ENCODE measurements at places on chromosomes 5 and 9.
A peak's percentile ranks its signal among the peaks of the same experiment; 100 is the strongest.

DNA sequence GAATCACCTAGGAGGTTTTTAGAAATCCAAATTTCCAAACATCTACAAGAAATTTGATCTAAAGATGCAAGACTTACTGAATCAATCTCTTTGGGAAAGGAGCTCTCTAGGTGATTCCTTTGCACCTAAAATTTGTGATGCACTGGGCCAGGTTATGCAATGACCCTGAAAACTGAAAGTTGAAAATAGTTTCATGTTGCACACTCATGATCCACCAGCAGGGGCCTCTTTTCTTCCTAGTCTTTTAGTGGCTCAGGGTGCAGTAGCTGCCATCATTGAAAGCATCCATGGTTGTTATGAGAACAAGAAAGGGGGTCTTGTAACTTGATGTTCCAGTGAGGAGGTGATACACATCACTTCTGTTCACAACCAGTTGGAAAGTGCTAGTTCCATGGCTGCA, 486.8 kb downstream of the PSAT1 start:
- DNase-seq, result no peak

DNA sequence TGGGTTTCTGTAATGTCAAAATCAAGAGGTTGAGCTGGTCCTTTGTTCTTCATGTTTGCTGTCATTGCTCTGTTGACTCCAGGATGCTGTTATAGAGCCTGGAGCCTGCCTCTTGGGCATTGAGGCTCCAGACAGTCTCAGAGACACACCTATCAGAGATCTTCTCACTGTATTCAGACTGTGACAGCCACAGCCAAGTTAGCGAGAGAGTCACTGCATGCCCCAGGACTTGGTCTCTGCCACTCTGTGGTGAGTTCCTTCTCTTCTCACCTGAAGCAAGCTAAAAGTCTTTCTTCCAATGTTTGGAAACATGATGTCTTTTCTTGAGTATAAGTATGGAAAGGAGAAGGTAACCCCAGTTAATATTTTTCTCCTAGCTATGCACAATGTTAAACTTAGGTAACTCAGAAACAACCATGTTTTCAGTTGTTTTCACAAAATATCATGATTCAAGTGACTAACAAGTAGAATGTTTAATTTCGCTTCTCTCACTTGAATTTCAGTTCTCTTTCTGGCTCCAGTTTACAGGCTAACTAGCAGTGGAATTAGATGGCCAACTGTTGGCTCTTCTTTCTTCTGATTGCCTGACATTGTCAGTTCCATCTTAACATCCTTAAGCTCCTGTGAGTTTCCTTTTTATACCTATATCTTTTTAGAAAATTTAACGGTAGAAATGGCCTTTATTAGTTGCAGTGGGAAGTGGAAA, 20.6 kb upstream of the ZFYVE16 start:
- DNase-seq, result no peak

GRCh38 chr9:31153250-31153840, 1231.1 kb upstream of the ACO1 start:
- DNase-seq, result peak; percentile 15

DNA sequence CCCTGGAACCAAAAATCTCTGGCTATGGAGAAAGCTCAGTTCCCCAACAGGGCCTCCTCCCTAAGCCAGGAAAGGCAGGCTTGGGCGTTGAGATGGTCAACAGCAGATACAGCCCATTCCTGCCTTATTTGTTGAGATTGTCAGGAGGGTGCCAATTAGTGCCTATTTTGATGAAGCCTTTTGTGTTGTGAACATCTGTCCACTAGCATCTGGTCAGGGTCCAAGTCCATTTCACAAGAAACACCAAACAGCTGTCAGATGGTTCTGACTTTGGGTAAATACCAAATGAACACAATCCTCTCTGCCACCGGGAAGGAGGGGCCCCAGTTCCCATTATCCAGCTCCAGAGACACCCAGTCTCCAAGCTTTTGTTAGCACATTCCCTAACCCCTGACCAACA, 19.9 kb downstream of the SEMA6A start:
- DNase-seq, result no peak

DNA sequence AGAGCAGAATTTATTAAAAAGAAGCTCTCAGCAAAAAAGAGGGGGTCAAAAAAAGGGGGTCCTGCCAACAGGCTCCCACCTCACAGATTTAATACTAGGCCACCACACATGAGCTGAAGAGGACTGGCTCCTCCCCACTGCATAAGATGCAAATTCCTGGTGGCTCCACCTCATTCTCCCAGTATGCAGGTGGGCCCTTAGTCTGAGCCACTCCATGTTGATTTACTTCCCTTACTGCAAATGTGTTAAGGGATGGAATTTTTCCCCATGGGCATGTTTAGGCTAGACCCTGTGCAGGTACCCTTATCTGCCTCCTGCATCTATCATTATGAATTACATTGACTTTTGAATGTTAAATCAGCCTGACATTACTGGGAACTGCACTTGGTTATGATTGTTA, 82.9 kb downstream of the ISOC1 start:
- DNase-seq, result no peak

DNA sequence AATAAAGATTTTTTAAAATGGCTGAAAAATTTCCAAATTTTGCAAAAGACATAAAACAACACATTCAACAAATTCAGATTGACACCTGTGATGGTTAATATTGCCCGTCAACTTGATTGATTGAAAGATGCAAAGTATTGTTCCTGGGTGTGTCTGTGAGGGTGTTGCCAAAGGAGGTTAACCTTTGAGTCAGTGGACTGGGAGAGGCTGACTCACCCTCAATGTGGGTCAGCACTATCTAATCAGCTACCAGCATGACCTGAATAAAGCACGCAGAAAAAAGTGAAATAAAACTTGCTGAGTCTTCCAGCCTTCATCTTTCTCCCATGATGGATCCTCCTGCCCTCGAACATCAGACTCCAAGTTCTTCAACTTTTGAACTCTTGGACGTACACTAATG, 868.0 kb upstream of the CTNND2 start:
- DNase-seq, result no peak

DNA sequence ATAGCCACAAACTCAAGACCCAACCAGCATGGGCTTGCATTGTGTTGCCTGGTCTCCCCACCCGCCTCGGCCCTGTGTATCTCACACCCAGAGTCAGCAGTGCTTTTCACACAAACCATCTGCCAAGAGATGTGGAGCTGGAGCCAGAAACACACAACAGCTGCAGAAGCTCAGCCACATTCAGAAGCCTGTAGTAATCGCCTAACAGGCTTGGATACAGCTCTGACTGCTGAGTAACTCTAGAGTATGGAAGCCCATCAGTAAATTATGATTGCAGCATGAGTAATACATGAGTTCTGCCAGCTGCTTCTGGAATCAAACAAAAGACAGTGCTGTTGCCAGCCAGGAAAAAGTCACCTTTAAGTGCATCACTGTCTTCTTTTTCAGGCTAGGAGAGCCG, 16.0 kb downstream of the TEK start:
- no peak for DNase-seq

GRCh38 chr9:131333771-131334628, 44.5 kb downstream of the PLPP7 start:
- no peak for DNase-seq

- DNase-seq, result no peak
Observed at GRCh38 chr9:89721176-89721700, 116.4 kb downstream of the GADD45G start.

DNA sequence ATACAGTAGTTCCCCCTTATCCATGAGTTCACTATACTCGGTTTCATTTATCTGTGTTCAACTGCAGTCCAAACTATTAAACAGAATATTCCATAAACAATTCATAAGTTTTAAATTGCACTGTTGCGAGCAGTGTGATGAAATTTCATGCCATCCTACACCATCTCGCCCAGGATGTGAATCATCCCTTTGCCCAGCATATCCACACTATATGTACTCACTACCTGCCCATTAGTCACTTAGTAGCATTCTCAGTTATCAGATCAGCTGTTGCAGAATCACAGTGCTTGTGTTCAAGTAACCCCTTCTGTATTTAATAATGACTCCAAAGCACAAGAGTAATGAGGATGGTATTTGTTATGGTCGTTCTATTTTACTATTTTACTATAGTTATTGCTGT, 51.5 kb downstream of the SHOC1 start:
- no peak for DNase-seq

- no peak for DNase-seq
Observed at GRCh38 chr5:65261499-65261898, 220.2 kb downstream of the ADAMTS6 start.

DNA sequence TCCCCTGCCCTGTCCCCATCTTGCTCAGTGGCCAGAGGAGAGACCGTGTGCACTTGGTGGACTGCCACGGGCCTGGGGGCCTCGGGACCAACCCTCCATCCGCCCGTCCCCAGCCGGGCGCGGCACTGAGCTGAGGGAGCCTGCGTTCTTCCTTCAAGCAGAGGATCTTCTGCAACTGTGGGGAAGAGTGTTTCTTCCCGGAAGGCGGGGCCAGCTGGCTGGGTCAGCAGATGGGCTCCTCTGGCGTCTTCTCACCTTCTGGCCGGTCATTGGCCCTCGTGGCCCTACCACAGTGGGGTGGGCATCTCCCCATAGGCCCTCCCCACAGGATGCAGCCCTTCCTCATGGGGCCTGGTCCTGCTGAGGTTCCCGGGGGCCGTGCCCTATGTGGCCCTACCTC, 17.4 kb downstream of the RXRA start:
- no peak for DNase-seq

GRCh38 chr5:17796757-17797396, 162.6 kb downstream of the TAF11L14 start:
- no peak for DNase-seq

DNA sequence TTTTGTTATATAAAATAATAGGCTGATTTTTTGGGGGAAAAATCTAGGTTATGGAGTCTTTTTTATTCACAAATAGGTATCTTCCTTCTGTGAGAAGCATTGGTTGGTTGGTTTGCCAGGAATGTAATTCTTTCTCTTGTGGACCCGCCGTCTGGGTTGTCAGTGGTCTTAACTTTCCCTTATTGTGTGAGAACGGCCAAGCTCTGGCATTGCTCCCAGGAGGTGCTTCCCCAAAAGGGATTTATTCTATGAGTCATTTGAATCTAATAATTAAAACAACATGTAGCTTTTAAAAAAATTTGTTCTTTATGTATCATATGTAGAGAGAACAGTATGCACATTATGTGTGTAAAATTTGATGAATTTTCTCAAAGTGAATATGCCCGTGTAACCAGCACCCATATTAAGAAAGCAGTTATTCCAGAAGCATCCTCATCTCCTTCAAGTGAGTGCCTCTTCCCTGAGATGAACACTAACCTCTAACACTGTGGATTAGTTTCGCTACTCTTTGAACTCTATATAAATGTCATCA, 114.4 kb downstream of the MAST4 start:
- no peak for DNase-seq

GRCh38 chr5:67506241-67506640, 309.6 kb upstream of the CD180 start:
- no peak for DNase-seq

GRCh38 chr5:137666461-137666850, 69.4 kb downstream of the KLHL3 start:
- no peak for DNase-seq

- DNase-seq, result no peak
Observed at GRCh38 chr9:76298521-76299144, 95.6 kb downstream of the RFK start.

DNA sequence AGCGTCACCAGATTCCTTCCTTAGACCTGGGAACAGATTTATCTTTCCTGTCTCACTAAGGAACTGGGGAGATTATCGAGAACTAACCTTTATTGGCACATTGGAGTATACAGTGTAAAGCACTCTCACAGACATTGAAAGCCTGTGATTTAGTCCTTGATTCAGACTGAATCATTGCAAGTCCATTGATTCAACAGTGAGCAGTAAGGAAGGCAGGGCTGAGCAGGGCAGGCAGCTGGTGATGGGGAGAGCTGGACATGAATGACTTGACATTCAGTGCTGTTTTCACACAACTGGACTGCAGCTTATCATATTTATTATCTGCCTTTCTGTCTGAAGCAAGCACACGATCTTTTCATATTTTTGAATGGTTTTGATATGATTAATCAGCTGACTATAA, 16.2 kb downstream of the ISOC1 start:
- no peak for DNase-seq

DNA sequence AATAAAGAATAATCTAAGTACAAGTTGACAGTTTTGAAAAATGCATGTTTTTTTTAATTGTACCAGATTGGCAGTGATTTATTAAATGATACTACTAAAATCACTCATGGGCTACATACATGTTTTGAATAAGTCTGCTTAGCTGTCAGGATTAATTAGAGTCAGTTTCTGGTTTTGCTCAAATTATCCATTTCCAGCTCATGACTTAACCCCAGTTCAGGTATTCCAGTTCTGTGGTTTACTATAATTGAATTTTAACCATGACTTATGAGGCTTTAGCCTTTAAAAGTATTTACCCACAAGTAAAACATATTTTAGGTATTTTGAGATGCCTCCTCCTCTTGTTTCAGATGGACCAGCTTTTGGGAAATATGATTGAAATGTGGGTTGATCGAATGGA, 17.8 kb upstream of the LRRC70 start:
- DNase-seq, result no peak

DNA sequence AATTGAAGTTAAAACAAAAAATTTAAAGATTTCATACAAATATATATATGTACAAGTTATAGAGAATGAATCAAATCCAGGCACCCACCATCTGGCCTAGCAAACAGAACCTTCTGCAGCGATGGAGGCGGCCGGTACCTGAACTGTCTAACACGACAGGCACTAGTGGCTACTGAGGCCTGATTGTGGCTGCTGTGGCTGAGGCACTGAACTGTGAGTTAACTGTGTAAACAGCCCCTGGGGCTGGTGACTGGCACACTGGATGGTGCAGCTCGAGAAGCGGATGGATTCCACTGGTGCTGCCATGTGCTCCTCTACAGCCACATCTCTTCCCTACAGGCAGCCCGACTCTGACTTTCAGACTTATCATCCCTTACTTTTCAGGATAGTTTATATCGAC, 82.4 kb downstream of the RAPGEF1 start:
- DNase-seq, result no peak

- DNase-seq, result no peak
Observed at GRCh38 chr9:17742067-17742466, 163.2 kb downstream of the SH3GL2 start.

GRCh38 chr5:36675282-36675681, 68.9 kb downstream of the SLC1A3 start:
- no peak for DNase-seq

GRCh38 chr5:138831703-138832102, 43.4 kb downstream of the LRRTM2 start:
- DNase-seq, result no peak

DNA sequence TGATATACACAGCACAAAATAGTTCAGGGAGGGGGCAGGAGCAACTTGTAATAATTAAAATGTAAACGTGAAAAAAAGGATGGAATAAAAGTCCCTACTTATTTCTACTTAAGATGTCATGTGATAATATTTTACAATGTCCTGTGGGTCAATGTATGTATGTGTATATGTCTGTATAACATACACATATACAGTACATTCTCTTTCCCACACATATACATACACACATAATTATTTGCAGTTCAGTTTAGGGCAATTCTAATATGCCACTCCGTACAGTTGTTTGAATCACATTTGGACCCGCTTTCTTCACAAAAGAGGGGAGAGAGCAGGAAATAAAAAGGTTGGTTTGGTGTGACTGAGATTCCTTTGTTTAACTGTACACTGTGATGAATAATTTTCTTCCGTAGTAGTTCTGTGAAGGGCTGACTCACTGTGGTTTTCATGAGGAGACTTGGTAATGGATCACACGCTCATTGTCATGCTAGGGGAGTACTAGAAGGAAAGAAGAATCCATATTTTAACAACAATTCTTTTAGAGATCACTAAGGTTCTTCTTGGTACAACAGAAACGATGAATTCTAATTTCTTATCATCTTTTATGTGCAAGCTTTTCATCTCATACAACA, 26.2 kb upstream of the ACOT12 start:
- DNase-seq, result no peak
